ENCODE measurements at places on chromosomes 2 and 18. TPM values are rescaled to one million over a fixed set of nuclear protein-coding genes. Genes with fewer than 3 reads are reported as not detected.

PCARE gene
- not detected for total RNA-seq

IL36RN gene
- total RNA-seq, result not detected

ESCO1 gene
- total RNA-seq, result 56.1 TPM

GCG gene
- total RNA-seq, result not detected

ZNF396 gene
- total RNA-seq, result 0.85 TPM

RNF152 gene
- 7.9 TPM for total RNA-seq

CHPF gene
- 252 TPM for total RNA-seq

GPR45 gene
- 0.23 TPM for total RNA-seq

MROH2A gene
- total RNA-seq, result not detected

TUBA4B gene
- 0.14 TPM for total RNA-seq

TANC1 gene
- 8.5 TPM for total RNA-seq

B4GALT6 gene
- 33.8 TPM for total RNA-seq

MAL gene
- 2.6 TPM for total RNA-seq

LYPD6B gene
- 1.7 TPM for total RNA-seq

SOX11 gene
- total RNA-seq, result 26.5 TPM

ATP5F1A gene
- total RNA-seq, result 718 TPM

PIKFYVE gene
- 41.1 TPM for total RNA-seq
